Mesendoderm (in vitro differentiated cells): ENCODE measurements at places on chromosomes 3 and 15.

DNA sequence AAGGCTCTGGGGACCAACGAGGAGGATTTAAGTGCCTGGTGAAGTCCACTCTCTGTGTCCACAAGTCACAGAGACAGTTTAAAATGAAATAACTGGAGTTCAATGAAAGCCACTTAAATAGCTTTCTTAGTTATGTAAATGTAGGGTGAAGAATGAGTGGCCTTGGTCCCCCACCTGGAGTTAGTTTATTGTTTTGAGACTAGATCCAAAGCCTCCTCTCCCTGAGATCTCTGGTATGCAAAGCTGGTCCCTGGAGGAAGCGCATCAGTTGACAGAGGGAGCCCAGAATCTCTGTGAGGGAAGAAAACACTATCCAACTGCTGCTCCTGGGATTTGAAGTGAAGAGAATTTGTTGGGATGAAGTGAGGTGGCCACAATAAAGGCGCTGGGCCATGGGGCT lies 40.5 kb downstream of the EXOG start:
- no peak for DNase-seq

DNA sequence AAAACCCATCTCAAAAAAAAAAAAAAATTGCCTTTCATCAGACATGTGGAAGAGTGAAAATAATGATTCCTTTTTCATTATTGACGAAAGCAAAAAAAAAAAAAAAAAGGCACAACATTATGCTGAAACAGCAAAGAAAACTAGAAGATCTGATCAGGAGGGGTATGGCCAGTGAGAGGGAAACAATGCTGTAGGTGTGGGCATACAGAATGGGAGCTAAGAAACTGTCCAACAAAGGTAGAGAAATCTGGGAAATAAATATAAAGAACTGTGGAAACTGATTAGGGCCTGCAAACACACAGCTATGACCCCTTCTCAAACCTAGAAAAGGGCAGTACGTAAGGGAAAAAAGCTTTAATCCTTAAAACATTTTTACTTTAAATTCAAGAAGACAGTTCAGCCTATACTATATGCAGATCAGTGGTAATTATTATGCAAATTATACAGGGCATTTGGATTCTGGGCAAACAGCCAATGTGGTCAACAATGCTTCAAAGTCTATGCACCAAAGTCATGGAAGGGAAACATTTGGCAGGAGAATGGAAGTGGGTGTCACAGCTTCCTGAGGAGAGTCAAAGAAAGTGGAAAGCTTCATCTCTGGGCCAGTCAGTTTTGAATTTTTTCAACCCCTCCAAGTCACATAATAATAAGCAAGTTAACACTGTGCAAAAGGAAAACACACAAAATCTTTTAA lies 68.3 kb upstream of the SLC12A8 start:
- no peak for DNase-seq

GRCh38 chr15:60343221-60343970 lies 54.4 kb downstream of the ANXA2 start:
- DNase-seq, result no peak

GRCh38 chr15:40287968-40288367 lies 5.1 kb upstream of the ANKRD63 start:
- peak; percentile 35 for DNase-seq

DNA sequence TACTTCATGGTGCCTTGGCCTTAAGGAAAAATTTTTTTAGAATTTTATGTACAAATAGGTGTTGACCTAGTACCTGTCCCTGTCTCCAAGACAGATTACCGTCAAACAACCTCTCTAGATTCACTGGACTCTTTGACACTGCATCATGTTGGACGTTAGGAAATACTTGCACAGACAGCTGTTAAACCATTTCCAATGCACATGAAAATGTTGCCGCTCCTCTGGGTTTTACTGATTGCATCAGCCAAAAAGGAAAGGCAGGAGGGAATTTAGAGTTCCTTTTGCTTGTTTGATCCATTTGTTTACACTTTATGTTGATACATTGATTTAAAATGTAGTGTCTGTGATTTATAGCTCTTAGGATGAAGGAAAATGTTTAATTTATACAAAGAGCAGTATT lies 14.5 kb downstream of the TMEM41A start:
- DNase-seq, result no peak

- DNase-seq, result peak; percentile 97
Measured at GRCh38 chr15:68542771-68543164, 36.0 kb upstream of the CORO2B start.

GRCh38 chr15:45669422-45669821 lies 34.6 kb downstream of the SQOR start:
- DNase-seq, result no peak

- peak; percentile 74 for DNase-seq
Measured at GRCh38 chr15:78810362-78811123, 721 bp downstream of the ADAMTS7 start.

GRCh38 chr15:75542386-75542797 lies 36.7 kb downstream of the PTPN9 start:
- DNase-seq, result peak; percentile 49

DNA sequence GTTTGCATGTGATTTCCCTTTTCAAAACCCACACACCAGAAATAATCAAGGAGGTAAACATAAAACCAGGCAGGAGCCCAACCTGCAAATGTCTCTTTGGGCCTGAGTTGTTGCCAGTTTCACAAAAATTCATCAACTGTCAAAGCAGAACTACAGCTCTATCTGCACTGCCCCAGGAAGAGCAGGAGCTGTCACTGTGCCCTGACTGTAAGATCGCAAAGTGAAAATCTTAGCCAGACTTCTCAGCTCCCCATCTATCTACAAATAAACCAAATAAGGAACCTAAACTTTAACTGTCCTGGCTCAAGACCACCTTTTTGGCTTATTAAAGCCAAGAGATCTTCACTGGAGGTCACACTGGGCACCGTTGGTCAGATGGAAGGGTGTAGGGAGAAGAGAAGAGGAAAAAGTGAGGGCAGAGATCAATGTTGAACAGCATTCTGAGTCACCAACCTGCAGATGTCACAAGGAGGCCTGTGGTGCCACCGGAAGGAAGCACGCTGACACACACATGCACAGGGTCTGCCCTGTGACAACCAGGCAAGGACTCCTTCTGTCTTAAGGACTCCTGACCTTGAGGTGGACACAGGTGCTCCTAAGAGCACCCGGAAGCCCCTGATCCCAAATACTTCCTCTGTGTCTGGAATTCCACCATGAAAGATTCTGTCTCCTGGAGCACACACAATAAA lies 58.7 kb downstream of the RPN1 start:
- no peak for DNase-seq

DNA sequence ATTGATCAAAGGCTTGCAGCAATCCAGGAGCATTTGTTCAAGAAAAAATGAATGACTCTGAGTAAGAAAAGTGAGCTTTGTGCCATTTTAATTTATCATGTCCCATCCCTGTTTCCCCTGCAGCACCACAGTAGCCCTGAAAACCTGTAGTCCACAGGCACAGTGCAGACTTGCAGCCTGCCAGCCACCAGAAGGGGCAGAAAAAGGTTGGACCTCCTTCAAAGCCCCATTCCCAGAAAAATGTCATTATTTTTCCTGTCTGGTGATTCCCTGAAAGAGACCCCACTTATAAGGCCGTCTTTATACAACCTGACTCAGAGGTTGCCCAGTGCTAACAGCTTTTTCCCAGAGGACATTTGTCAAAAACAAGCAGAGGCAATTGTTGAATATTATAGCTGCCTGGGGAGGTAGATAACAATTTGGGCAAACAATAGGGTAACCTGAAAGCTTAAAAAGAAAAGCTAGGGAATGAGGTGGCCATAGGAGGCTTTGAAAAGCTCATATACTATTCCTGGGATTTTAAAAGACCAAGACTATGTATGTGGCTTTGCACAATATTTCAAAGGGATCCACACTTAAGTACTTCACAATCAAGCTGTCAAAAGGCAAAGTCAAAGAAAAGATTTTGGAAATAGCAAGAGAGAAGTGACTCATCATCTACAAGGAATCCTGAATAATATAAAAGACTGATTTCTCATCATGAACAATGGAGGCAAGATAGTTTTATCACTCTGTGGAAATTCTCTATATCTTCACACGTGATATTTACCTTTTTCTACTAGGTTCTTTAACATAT lies 136.8 kb upstream of the PLXNA1 start:
- peak; percentile 47 for DNase-seq

- no peak for DNase-seq
Measured at GRCh38 chr3:194103983-194104751, 31.8 kb upstream of the HES1 start.

DNA sequence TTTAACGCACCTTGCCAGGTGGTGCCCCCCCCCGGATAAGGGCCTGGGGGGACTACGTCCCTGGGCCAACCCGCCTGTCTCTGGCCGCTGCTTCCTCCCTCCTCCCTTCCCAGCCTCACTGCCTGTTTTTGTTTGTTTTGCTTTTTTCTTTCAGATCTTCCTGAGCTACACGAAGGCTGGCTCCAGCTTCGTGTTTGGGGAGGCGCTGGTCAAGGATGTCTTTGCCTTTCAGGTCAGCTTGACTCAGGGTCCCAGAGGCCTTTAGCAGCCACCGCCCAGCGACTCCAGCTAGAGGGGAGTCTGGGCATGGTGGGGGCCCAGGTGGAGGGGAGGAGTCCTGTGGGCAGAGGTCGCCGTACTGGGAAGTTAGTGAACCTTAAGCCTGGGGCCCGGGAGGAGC lies 24.1 kb downstream of the SLC28A1 start:
- DNase-seq, result no peak

DNA sequence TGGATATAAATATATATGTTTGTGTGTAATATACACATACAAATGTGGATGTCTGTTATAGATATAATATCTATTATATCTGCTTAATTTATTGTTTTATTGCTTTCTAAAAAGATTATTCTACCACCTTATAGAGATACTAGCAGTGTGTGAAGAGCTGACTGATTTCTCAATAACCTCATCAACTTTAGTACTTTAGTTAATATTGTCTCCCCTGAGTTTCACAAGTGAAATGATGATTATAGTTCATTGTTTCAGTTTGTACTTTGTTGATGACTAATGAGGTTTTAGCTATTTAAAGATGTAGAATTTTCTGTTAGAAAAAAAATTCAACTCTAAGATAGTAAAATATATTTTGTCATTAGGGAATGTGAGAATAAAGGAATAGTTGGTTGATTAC lies 11.4 kb downstream of the RSRC1 start:
- no peak for DNase-seq

DNA sequence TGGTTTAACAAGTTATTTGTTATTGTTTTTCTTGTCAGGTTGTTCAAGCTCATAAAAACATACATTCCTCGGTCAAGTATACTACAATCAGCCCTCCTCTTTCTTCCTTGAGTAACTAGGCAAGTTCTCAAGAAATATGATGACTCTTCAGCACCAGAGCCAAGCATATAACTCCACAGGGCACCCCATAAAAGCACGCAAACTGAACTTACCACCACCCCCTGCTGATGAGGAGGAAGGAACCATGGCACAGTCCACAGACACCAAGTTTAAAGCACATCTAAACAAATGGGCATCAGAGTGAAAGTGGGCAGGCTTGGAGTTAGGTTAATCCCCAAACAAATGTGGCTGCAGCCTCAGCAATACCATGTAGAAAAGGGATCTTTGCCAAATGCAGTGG lies 5.3 kb downstream of the IP6K2 start:
- DNase-seq, result no peak
